ENCODE measurements at places on chromosomes 7 and 10.

- DNase-seq, result no peak
Observed at GRCh38 chr7:32803406-32804141, 88.0 kb downstream of the KBTBD2 start.

GRCh38 chr10:5537684-5538083, 12.9 kb downstream of the CALML3 start:
- DNase-seq, result no peak

- peak; percentile 56 for DNase-seq
Observed at GRCh38 chr10:62076891-62077290, 175.4 kb downstream of the ARID5B start.

DNA sequence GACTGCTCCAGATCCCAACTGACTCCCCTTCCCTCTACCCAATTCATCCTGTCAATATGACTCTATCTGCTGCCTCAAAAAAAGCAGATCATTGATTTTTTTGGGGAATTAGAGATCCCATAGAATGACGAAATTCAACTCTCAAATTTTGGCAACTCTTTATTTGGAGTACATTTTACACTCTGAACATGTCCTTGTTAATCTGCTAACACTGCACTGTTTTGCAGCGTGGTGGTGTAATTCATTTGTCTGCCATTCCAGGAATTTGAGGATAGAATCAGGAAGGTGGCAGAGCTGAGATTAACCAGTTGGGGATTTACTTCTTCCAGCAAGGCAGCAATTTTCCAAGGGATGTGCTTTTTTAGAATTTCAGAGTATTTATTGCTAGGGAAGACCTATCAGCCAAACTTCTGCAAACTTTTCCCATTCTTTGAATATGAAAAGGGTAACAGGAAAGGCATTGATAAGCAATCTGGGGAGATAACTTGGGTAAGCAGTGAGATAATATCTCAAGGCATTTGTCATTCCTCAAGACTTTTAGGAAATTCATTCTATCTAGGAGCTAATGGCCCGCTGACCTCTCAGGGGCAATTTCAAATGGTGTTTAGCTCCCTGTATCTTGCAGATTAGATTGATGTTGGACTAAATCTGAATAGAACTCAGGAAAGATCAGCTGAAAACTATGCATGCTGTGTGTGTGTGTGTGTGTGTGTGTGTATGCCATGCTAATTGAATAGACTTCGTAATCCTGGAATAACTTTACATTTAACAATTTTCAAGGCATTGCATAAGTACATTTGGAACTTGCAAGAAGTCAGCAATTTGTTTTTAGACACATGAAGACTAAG, 9.7 kb downstream of the BAMBI start:
- DNase-seq, result peak; percentile 16

DNA sequence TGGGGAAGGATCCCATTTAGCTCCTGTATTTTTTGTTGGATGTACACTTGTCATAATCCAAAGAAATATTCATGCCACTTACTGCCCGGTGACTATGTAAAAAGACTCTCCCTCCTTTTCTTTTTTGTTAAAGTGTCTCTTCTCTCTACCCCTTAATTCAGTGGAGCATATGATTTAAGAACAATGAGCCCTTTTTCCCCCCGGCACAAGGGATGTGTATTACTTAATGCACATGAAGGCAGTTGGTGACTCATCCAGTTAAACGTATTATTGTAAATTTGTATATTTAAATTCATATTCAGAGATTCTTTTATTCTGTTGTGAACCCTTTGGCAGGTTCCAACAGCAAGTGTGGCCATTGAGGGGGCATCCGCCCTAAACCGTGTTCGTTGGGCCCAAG, 241.9 kb downstream of the SLC25A13 start:
- DNase-seq, result no peak

DNA sequence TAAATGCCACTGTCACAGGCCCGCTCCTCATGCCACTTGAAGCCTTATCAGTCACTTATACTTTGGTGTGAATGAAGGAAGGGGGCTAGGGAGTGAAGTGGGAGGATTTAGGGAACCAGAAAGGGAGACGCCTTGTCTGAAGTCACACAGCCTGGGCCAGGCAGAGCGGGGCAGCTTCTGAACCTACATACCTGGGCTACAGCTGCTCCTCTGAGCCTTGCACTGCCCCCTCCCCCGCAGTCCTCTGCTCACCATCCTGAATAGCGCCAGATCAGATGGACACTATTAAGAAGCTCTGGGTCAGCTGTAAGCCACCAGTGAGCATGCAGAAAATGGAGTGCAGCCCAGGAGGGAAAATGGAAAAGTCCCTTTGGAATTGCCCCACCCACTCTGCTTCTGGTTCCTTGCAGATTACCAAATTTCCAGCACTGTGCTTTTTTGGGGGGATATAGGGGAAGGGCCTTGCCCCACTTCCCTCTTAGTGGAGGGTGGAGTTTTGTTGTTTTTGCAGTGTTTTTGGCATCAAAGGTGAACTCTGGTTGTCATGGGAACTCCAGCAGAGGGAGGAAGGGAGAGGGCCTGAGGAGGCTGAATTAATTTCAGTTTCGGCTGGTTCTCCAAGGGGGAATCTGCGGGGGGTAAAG, 35.0 kb upstream of the ADCYAP1R1 start:
- no peak for DNase-seq

DNA sequence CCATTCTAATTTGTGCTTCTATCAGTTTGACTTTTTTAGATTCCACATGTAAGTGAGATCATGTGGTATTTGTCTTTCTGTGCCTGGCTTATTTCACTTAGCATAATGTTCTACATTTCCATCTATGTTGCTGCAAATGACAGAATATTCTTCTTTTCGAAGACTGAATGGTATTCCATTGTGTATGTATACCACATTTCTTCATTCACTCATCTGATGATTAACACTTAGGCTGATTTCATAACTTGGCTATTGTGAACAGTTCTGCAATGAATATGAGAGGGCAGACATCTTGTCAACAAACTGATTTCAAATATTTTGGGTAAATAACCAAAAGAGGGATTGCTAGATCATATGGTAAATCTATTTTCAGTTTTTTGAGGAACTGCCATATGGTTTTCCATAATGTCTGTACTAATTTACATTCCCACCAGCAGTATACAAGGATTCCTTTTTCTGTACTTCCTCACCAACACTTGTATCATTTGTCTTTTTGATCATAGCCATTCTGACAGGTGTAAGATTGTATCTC, 52.9 kb downstream of the ZNF22 start:
- DNase-seq, result no peak

Data from AG04449 (cell line).